Naive B cell (primary cell): ENCODE measurements at places on chromosomes 6 and 20.

DNA sequence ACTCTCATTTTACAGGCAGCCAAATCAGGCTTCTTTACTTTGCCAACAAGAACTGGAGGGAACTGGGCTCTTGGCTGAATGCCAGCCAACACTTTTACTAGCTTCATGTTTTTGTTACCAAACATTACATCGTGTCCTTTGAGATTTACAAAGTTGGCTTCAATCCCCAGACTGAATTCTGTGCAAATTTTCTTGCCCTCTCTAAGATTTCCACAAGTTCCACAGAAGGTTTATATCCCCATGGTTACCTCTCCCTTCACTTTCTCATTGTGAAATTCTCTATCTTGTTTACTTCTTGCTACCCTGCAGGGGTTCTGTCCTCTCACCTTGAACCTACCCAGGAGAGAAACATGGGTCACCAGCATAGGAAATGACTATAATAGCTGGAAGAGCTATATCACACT is 37.6 kb upstream of the PLCB1 start:
- DNase-seq: no peak

- DNase-seq: no peak
Observed at GRCh38 chr6:15473741-15474161, 189.1 kb downstream of the DTNBP1 start.

DNA sequence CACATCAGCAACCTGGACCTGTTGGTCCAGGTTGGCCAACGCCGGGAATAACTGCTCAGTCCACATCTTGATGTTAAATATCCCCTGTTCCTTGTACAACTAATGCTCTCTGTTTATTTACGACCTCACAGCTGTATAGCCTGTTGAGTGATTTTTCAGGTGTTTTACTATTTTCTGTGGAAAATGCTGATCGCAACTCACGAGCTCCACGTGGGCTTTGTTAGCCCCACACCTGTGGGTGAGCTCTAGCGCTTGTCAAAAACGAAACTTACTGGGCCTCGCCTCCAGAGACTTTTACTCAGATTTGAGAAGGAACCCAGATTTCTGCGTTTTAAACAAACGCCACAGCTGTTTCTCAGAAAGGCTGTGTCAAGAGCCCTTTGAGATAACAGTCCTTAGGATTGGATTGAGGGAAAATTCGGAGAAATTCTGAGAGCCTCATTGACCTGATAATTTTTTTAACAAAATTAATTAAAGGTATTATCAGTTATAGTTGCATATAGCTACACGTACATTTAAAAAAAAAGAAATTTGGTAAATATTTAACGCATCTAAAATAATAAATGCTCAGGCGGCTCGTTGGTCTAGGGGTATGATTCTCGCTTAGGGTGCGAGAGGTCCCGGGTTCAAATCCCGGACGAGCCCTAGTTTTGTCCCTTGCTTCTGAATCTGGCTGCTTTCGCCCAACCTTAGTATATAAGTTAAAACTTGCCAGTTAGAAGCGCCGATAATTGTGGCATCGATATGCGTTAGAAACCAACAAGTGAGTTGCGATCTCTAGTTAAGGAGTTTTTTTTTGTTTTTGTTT is 16.7 kb downstream of the HMGN4 start:
- peak; percentile 49 for DNase-seq

DNA sequence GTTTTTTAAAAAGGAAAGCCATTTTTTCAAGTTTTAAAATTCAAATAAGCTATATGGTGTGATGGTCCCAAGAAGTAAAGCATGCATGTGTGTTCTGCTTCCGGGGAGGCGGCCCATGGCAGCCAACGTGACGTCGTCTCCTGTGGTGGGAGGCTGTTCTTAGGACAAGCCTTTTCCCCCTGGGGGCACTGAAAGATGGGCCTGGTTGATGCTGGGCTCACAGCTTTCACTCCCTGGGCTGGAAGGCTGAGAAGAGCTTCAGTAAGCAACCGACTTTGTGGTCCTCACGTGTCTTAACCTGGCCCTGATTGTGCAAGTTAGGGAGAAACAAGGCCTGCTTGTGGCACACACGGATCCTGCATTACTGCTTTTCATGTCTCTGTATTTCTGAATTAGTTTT is 84.1 kb downstream of the SMOC2 start:
- DNase-seq: no peak

DNA sequence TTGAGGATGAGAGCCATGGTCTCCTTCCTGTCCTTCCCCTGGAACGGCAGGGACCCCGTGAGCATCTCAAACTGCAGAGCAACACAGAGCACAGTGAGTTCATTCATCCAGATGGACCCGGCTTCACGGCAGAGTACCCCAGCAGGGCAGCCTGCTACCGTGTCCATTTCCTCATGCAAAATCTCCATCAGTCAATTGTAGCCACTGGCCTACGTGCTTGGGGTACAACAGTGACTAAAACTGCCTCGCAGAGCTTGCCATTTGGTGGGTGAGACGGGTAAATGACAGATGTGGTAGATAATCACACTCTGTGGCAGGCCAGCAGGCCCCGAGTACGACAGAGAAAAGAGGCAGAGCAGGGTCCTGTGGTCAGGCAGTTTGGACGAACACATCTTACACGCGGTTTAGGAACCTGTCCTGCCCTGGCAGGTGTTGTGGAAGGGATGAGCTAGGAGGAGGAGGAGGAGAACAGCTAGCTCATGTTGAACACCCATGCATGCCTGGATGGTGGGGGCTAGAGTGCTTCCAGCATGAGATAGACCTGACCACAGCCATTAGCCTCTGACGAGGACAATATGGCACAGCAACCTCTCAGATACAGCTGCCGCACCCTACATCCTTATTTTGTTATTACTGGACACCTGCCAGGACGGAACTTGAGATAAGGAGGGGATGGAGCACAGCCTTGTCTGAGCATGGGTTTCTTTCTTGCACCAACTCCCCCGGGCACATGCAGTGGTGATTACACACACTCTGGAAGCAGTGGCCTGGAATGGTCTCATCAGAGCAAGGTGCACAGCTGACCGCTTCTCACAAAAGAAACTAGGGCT is 95.6 kb downstream of the RAMACL start:
- no peak for DNase-seq

DNA sequence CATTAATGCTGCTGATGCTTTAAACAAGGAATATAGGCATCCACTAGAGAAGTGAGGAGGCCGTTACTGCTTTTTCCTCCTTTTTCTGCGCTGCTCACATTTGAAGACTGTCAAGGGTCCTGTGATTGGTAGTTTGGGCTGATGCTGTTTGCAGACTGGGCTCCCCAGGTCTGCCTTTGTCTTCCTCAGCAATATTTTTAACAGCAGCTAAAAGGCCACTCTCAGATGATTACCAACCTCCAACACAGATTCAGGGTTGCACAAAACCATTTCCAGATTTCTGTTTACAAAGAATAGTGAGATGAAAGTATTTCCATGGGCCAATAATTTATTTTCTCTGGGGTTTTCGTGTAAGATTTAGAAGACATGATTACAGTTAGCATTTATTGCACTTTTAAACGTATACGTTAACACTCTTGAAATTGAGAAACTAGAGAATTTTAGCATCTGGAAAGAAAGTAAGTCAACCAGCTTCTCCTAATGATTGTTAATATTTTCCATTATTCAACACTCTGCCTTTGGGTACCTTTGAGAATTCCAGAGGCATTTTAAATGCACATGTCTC is 475.3 kb upstream of the SOX4 start:
- no peak for DNase-seq

- peak; percentile 3 for DNase-seq
Observed at GRCh38 chr20:39264506-39265172, 302.5 kb downstream of the DHX35 start.

DNA sequence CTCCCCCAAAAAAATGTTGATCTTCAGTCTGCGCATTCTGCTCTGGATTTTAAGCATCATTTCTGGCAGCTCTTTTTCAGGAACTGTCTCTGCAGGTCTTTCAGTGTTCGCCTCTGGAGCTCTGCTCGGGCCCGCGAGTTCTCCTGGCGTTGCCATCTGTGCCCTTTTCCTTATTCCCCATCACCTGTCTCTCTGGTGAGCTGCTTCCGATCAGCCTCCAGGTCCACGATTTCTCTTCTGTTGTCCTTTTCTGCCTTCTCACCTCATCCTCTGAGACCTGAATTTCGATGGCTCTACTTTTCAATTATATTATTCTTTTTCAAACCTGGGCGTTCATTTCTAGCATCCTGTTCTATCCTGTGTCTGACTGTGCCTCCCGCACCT is 590 bp upstream of the MAP1LC3A start:
- no peak for DNase-seq

DNA sequence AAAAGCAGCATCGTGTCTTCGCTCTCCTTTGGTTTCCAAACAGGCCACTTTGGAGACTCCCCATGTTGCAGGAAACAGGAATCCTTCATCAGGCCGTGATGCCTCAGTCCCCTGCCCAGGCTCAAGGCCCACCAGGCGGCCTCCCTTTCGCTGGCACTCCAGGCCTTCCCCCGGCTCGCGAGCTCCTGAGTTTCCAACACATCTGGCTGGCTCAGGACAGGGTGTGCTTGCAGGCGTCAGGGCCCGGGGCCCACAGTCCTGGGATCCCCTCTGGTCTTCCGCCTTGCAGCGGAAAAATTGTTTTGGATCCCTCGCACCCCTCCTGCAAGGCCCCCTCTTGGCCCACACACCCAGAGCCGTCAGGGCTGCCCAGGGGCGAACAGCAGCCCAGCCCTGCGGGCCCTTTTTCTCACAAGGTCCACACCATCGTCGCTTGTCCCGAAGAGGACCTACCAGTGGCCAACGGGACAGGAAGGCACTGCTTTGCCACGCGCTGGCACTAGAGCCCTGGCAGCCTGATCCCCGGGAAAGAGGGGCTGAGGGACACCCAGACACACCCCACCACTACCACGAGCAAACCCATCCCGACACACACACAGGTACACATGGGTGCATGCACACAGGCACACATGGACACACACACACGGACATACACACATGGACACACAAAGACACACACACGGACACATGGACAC is 1930.9 kb upstream of the DEFB115 start:
- DNase-seq: no peak
